Stimulated activated naive CD4-positive, alpha-beta T cell treated with Interleukin-2 at 50 U/mL for 16 hours (primary cell): ENCODE measurements at places on chromosomes 2 and 18.

GRCh38 chr18:55144193-55144930 lies 185.1 kb upstream of the CCDC68 start:
- no peak for DNase-seq

DNA sequence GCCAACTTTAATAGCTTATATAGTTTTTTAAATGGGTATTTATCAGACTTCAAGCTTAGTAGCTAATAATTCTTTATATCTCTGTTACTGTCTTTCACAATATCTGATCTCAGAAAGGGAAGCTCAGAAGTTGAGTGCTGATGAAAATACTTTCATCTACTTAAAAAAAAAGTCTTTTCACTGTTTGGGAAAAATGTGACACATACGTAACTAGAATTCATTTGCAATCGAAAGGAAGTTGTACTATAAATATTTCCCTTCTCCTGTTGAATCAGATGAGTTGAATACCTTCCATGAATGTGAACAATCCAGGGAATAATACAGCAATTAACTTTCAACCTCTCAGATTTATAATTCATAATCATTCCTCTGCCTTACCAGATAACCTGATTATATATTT lies 811 bp upstream of the SCG2 start:
- no peak for DNase-seq

- no peak for DNase-seq
Observed at GRCh38 chr18:30245766-30246455, 796.6 kb downstream of the DSC3 start.

DNA sequence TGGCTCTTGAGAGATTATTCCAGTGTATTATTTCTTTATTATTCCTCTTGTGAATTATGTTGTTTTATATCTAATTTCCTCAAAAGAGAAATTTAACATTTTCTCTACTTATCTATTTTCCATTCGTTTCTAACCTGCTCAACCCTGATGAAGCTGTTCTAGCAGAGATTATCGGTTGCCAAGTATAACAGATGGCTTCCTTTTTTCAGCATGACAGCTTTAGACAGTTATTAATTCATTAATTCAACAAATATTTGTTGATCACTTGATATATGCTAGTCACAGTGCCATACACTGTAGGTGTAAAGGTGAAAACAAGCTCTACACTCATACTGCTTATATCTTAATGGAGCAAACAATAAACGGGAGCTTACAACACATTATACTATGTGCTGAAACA lies 137.9 kb upstream of the UBE2E3 start:
- DNase-seq, result no peak

GRCh38 chr2:213429516-213429915 lies 145.3 kb downstream of the SPAG16 start:
- DNase-seq, result no peak

DNA sequence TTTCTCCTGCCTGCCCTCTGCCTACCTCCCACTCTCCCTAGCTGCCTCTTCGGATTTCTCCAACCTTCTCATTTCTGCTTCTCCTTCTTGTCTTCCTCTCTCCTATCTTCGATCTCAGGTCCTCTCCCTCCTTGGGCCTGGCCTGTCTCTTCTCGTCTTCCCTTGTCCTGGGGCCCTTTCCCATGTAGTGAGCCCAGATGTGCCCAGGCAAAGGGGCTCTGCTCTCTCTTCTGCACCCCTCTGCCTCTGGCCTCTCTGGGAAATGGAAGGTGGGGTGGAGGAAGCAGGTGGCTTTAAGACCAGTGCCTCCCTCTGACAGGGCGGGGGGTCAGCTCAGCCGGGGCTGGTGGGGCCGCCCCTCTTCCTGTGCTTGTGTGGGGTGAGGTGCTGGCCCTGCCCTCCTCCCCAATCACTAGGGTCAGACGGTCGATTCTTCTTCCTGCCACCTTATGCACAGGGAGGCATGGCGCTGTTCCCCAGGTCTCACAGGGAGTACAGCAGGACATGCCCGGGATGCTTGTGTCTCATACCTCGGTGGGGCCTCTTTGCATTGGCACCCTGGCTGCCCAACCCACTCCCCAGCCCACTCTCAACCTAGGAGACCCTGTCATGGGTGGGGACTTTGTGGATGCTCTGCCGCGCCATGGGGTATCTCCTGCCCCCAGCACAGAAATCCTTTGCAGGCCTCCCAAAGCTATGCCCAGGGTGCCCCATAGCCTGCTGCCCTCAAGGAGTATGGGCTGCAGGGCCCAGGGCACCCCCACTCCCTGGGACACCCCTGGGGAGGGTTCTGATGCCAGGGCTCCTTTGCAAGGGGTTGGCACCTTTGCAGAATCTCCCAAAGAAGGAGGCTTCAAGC lies 213.8 kb upstream of the HAAO start:
- no peak for DNase-seq

GRCh38 chr18:51543658-51544155 lies 346.2 kb upstream of the MEX3C start:
- no peak for DNase-seq

DNA sequence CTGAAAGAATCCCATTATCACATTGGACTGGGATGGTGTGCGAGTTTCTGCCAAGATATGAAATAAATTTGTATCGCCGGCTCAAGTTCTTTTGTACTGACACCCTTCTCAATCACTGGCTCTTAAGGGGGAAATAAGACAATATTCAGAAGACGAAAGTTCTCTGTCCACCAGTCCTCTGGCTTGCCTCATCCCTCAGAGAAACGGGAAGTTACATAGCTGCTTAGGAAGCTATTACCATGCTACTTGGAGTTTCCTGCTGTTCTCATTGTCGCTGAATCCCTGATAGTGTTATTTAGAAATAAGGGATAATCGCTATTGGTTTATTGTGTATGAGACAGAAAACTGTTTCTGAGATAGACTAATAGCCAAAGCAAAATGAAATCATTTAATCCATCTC lies 205.0 kb upstream of the ZNF521 start:
- DNase-seq, result no peak

DNA sequence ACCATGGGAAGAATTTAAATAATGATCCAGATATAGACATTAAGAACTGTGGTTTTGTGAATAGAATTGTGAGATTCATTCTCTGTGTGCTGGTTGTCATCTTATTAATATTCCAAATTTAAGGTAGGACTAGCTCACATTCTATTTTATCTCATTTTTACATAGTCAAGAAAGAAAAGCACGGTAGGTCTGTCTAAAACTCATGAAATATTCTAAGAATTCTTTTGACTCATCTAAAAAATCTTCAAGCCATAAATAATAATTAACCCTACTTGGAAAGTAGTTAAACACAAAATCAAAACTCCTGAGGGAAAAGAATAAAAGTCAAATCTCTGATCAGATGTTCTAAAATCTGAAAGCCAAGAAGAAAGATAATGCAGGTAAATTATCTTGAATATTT lies 388.8 kb upstream of the CHAC2 start:
- DNase-seq, result no peak

GRCh38 chr18:78586586-78586985 lies 393.0 kb upstream of the SALL3 start:
- no peak for DNase-seq

- no peak for DNase-seq
Observed at GRCh38 chr2:185145316-185146121, 547.2 kb downstream of the ZNF804A start.

DNA sequence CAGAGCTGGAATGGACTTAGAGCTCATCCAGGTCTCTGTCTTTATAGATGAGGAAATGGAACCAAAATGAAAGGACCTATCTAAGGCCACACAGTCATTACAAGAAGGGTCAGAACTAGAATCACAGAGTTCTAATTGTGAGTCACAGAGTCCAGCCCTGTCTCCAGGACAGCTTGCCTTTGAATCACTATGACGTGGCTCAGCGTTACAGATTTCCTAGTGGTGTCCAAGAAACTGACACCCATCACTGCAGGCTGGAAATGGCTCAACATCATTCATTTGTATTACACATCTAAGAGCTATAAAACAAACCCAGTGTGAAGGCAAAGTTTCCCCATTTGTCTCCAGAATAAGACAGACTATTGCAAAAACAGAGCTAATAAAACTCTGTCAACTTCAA lies 164.3 kb upstream of the SIX2 start:
- DNase-seq, result no peak

DNA sequence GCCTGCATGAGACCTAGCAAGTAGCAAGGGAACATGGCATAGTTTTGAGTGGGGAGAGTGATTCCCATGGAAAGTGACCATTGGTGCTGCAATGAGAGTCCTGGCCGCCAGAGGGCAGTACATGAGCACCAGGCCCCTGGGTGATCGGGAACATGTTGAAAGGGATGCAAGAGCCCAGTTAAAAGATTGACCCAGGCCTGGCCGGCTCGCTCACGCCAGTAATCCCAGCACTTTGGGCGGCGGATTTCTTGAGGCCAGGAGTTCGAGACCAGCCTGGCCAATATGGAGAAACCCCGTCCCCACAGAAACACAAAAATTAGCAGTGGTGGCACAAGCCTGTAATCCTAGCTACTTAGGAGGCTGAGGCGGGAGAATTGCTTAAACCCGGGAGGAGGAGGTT lies 22.2 kb downstream of the FAP start:
- peak; percentile 18 for DNase-seq

- no peak for DNase-seq
Observed at GRCh38 chr2:119753041-119753929, 6.4 kb upstream of the PTPN4 start.

GRCh38 chr2:8259106-8259840 lies 422.6 kb upstream of the ID2 start:
- DNase-seq, result no peak

DNA sequence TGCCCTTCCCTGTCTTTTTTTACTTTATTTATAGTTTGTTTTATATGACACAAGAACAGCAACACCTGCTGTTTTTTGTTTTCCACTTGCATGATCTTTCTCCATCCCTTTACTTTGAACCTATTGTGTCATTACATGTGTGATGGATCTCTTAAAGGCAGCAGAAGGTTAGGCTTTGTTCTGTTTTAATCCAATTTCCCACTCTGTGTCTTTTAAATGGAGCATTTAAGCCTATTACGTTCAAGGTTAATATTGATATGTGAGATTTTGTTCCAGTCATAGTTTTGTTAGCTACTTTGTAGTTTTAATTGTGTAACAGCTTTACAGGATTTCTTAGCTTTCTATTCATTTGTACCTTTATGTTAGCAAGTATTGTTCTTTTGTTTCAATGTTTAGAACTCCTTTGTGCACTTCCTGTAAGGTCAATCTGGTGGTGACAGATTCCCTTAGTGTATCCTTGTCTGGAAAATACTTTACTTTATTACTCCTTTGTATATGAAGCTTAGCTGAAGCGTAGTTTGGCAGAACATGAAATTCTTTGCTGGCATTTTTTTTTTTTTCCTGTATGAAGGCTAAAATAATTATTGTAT lies 1443.0 kb upstream of the LRRTM1 start:
- DNase-seq, result no peak

- DNase-seq, result no peak
Observed at GRCh38 chr2:74544634-74545033, 9.1 kb downstream of the LOXL3 start.

GRCh38 chr2:64609227-64609941 lies 44.3 kb downstream of the SERTAD2 start:
- peak; percentile 39 for DNase-seq

GRCh38 chr18:48459016-48459415 lies 49.8 kb upstream of the ZBTB7C start:
- no peak for DNase-seq

DNA sequence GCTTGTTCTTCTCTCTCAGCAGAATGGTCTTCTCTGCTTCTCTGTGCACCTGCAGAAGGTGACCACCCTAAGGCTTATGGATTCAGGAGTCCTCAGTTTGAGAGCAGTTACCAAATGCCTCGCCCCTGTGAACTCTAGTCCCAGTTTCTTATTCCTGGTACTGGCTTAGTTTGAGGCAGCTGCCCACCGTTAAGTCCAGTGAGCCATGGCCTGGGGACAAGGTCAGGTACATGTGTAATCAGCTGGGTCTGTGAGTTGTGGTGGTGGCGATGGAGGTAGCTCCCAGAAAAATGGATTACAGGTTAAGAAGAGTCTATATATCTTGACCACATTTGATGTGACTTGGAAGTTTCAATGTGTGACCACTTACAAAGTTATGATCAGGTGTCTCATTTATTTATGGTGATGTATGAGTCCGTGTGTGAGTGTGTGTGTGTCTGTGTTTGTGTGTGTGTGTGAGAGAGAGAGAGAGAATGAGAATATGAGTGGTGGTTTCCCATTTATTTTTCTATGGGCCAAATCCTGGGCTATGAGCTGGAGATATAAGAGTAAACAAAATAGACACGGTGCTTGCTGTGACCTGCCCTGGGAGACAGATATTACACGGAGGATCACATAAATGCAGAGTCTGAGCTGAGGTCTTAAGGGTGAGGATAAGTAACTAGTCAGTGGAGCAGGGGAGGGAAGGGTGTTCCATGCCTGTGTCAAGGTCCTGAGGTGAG lies 13.0 kb upstream of the IL1RN start:
- DNase-seq, result no peak

DNA sequence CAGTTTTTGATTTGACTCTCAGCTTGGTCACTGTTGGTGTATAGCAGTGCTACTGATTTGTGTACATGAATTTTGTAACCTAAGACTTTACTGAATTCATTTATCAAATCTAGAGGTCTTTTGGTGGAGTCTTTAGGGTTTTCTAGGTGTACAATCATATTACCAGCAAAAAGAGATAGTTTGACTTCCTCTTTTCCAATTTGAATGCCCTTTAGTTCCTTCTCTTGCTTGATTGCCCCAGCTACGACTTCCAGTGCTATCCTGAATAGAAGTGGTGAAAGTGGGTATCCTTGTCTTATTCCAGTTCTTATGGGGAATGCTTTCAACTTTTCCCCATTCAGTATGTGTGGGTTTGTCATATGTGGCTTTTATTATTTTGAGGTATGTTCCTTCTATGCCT lies 312.9 kb upstream of the REV1 start:
- no peak for DNase-seq

GRCh38 chr2:2226326-2226725 lies 104.7 kb downstream of the MYT1L start:
- no peak for DNase-seq

- DNase-seq, result no peak
Observed at GRCh38 chr2:74886251-74886650, 52.3 kb downstream of the HK2 start.
